HL-60 (cell line): ENCODE measurements at places on chromosomes 1 and 21.

DNA sequence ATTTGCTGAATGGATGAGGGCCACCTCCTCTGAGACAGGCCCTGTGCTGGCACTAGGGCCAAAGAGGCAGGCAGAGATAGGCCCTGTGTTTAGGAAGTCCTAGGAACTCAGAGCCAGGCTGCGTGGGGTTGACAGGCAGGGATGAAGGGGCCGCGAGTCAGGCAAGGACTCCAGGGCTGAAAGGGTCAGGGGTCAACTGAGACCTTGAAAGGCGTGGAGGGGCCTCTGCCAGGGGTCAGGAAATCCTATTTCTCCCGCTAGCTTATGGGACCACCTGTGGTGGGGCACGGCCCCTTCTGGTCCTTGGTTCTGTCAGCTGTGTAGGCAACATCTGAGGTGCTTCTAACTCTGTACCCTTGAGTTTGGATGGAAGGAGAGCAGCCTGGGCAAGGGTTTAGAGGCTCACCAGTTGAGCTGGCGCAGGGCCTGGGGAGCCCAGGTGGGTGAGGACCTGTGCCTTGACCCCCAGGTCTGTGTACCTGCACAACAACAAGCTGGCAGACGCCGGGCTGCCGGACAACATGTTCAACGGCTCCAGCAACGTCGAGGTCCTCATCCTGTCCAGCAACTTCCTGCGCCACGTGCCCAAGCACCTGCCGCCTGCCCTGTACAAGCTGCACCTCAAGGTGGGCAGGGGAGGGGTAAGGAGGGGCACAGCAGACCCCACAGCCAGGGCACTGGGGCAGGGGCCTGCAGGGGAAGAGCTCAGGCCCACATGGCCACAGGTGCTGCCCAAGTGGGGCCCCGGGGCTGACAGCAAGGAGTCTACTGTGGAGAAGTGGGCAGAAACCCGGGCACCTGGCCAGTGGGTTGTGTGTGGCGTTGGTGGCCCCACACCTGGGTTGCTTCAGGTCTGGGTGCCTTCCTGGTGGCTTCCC lies 14.9 kb downstream of the PODN start:
- DNase-seq: no peak

DNA sequence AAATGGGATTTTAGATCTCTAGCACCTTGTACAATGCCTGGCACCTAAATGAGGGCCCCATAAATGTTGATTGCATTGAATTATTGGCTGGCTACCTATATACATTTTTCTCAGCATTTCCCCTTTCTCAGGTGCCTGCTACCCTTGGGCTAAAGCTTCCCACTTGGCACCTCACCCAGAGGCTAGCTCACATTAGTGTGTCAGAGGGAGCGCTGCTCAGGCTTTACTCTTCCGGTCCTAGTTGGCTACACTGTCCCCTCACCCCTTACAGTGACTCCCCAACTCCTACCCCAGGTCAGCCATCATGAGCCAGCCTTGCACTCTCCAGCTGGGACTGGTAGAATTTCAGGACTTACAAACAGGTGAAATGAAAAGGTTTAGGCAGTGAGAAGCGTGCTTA lies 9.5 kb downstream of the TRAF5 start:
- no peak for DNase-seq

DNA sequence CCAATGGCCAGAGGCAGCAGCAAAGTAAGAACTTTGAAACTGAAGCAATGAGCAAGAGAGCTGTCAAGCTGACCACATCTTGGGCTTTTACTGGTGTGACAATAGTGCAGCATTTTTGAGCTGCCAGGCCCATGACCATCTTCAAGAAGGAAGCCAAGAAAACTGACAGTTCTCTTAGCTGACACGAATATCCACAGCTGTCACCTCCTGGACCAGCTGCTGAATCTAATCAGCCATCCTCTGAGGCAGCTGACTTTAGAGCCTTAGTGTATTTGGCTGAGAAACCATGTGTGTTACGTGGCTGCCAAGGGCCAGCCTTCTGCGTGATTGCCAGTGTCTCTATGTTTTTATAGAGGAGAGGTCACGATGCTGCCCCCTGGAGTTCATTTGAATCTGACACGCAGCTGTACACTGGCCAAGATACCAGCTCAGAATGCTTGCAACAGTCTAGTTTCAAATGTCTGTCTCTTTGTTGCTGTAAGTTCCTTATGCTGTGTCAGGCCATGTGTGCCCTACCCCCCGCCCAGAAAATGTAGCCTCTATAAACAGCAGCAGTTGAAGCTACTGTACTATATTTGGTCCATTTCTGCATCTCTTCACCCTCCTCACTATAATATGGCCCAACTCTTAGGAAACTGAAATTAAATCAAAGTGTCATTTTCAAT lies 39.7 kb downstream of the PALMD start:
- DNase-seq: peak; percentile 67

GRCh38 chr1:160576884-160577283 lies 2.4 kb downstream of the CD84 start:
- DNase-seq: no peak

DNA sequence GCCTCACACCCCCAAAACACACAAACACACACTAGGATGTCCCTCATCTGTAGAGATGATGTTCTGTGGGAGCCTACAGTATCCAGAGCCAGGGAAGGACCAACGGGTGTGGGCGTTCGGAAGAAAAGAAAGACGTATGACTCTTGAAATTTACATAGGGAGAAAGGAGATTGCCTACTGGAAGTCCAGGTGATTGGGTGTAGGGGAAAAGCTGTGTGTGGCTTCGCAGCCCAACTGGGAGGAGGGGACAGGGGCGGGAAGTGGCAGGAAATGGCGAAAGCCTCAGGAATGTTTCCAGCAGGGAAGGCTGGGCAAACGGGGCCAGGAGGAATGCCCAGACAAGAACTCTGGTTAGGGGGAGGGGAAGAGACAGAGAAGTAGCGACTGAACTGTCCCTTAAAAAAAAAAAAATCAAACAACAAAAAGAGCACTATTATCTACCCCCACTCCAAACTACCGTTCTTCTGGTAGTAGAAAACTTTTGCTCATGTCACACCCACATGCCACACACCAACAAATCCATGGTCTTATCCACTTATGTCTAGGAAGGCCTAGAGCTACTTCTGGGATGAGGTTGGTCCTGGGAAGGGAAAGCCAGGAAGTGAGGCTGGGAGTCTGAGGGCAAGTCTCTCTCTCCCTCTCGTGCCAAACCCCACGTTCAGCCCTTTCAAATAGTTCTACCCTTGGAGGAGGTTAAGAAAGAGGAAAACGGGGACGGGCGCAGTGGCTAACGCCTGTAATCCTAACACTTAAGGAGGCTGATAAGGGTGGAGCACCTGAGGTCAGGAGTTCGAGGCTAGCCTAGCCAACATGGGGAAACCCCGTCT lies 1.8 kb upstream of the CKS1B start:
- DNase-seq: no peak

- no peak for DNase-seq
Observed at GRCh38 chr21:39094847-39095579, 88.2 kb downstream of the PSMG1 start.

DNA sequence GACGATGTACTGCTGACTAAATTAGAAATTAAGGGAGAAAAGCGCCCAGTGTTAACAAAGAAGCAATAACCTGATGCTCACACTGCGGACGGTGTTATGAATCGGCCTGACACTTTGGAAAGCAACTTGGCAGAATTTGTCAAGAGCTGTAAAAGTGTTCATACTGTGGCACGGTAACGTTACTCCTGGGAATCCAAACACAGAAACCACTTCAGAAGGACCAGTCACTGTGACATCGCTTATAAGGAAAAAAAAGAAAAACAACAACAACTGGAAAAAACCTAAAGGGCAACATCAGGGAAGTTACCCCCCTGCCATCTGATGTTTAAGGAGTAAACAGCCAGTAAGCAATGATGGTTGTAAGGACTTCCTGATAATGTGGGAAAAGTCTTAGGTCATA lies 27.7 kb downstream of the CAPZB start:
- no peak for DNase-seq

GRCh38 chr1:23081376-23081775 lies 62.1 kb downstream of the KDM1A start:
- no peak for DNase-seq

- no peak for DNase-seq
Observed at GRCh38 chr1:36415661-36416326, 18.1 kb upstream of the LSM10 start.

DNA sequence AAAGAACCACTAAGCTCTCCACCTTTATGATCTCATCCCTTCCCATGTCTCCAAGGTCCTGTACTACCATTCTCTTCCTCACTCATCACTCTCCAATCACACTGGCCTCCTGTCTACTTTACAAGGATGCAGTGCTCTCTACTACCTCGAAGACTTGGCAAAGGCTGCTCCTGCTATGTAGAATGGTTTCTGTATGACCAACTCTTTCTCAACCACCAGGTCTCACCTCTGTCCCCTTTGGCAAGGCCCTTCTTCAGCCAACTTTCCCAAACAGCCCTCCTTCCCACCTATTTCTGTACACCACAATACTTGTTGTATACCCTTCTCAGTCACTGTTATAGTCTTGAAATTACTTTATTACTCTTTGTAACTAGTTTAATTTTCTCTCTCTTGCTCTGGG lies 41.2 kb downstream of the FYB2 start:
- DNase-seq: no peak

- no peak for DNase-seq
Observed at GRCh38 chr1:7010534-7011200, 225.4 kb downstream of the CAMTA1 start.

GRCh38 chr1:224245188-224245587 lies 62.1 kb downstream of the DEGS1 start:
- DNase-seq: peak; percentile 77

DNA sequence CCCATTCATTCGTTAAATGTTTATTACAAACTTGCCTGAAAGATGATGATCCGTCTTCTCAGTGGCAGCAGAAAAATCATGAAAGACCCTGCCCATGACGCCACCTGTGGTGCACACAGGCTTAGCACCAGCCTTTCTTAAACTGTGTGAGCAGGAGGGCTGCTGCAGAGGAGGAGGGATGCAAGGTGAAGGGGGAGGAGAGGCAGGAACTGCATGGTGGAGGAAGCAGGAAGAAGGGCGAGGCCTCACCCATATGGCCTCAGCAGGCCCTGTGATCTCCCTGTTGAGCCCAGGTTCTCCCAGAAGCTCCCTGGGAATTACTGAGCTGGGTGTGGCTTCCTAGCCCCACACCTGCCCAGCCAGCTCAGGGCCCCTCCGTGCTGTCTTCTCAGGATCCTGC lies 25.0 kb upstream of the RD3 start:
- DNase-seq: no peak

DNA sequence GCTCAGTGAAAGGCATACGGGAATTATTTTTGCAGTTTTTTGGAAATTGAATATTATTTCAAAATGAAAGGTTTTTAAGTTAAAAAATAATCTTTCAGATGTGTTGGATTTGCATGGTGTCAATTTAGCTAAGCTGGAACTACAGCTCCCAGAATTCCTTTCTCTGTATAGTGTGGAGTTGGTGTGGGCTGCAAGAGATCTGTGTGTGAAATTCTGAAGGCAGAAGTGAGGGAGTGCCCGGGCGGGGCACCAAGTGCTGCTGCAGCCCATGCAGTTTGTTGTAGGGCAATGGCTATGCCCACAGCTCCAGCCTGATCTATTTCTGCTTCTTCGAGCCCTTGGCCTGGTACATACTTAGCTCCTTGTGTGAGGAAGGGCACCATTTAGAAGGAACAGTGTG lies 60.5 kb upstream of the CSF1 start:
- no peak for DNase-seq

DNA sequence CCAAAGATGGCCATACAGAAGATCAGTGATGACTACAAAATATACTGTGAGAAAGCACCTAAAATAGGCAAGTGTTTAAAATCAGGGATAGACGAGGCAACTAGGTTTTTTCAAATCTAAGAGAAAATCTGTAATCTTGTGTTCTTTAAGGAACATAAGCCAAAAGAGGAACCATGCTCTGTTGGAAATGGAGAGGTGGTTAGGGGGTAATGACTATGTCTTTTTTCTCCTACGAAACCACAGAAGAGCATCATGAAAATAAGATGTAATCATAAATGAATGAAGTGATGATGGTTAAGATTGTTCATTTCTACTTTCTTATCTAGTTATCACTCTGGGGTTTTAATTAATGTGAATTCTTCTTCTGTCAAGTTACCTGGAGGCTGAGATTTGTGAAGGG lies 43.1 kb downstream of the RGSL1 start:
- DNase-seq: no peak

GRCh38 chr1:7516341-7516740 lies 254.8 kb upstream of the VAMP3 start:
- no peak for DNase-seq

DNA sequence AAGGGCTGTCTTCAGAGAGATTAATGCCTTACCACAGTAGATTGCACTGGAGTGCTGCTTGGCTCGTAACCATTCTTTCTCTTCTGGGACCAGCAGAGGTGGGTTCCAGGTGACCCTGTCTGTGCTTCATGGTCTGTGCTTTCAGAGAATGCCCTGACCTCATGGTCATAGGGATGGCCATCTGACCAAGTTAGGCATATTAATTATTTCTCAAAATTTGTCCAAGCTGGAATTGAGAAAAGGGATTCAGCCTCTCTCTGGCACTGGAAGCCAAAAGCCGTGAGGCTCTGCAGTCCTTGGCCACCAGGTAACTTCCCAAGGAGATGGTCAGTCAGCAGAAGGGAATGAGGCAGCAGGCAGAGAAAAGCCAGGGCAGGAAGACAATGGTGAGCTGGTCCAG lies 37.2 kb upstream of the TSPAN2 start:
- no peak for DNase-seq

GRCh38 chr1:16235944-16236510 lies 956 bp downstream of the CPLANE2 start:
- DNase-seq: peak; percentile 67

- no peak for DNase-seq
Observed at GRCh38 chr1:30548294-30548693, 175.1 kb downstream of the MATN1 start.

DNA sequence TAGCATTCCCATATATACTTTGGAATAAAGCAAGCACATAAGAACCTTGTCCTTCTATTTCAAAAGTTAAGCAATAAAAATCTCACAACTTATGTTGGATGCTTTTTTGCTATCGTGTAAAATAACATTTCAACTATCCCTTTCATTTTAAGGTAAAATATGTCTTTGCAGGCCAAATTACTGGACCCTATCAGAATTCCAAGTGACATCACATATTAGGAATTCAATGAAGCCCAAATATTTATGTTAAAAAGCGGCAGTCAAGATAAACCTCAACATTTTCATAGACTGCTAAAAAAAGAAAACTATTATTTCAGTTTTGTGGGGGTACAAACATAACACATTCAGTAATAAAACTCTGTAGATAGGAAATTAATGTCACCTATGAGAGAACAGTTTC lies 252.0 kb downstream of the KCTD3 start:
- DNase-seq: no peak
